ENCODE measurements at places on chromosomes 3 and 15.

- DNase-seq: no peak
Observed at GRCh38 chr15:71654042-71654719, 156.2 kb upstream of the NR2E3 start.

DNA sequence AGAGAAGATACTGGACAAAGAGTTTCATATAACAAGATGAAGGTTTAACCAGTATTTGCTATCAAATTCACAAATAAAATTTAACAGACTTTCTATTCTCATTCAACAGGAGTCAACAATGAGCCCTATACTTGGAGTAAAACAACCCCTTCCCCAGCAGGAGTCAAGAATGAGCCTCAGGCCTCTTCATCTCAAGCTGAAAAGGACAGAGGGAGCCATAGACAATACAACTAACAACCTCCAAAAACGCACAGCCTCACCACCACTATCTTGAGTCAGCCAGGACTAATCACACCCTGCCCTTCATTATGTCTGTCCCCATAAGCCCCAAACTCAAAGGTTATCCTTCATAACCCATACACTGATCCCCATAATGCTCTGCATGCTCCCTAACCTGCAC is 36.4 kb downstream of the ETFA start:
- no peak for DNase-seq

DNA sequence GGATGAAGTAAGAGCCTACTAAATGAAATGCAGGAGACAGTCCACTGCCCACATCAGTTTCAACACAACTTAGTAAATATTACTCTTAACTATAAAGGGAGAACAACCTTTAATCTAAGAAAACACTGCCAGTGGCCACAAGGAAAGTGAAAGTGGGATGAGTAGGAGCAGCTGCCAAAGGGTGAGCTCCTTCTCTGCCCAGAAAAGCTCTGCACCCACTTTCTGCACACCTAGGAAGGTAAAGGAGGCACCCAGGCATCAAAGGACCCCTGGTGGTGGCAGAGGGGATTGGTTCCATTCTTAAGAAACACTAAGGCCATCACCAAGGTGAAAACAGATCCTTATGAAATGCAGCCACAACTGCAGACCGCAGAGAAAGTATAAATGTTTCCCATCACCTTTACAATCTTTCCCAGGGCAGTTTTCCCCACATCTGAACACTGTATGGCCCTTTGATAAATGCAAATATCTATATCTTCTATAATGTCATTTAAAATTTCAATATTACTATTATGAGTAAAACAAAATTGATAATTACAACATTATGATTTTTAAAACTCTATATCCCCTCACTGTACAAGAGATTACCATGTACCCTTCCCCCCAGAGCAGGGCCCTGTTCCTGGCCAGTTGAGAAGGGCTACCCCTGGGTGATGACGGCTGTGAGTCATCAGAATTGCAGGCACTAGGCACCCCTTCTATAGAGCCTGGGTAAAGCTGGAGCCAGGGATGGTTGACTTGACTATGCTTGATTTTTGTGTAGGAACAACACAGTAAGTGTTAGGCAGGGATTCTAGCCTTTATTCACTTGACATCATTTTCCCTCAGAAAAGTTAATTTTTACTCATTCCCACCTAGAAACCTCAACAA is 92.0 kb downstream of the SNRK start:
- peak; percentile 61 for DNase-seq

DNA sequence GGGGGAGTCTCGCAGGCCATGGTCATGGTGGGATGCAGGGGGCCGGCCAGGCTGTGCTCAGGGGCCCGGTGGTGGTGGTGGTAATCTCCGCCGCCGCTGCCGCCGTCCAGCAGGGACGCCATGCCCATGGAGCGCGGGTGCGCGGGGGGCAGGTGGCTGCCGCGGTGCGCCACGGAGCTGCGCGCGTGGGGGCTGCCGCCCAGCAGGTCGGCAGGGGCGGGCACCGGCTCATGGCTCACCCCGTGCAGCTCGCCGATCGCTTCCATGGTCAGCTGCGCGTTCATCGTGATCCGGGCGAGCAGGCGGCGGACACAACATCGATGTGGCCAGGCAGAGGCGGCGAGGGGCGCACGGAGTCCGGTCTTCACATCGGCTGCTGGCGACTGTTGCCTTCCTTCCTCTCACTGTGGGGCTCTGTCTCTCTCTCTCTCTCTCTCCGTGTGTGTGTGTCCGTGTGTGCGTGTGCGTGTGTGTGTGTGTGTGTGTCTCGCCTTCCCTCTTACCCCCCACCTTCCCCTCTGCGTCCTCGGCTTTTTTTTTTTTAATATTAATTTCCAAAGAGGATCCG is 451 bp downstream of the ONECUT1 start:
- DNase-seq: no peak

DNA sequence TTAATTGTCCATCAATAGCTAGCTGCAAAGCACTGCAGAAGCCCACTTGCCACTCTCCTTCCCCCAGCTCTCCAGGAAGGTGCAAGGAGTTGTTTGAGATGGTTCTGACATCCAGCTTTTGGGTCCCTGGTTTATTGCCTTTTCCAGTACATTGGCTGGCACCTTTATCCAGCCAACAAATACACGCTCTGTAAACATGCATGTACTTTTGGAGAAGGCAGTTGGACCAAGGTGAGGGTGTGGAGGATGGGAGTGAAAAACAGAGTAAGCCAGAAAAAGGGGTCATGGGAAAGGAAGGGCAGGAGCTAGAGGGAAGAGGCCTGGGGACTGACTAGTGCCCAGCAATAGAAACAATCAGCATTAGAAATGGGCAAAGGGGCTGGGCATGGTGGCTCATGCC is 102.7 kb downstream of the CGNL1 start:
- no peak for DNase-seq

- DNase-seq: no peak
Observed at GRCh38 chr3:141227752-141228151, 3.9 kb upstream of the PXYLP1 start.

DNA sequence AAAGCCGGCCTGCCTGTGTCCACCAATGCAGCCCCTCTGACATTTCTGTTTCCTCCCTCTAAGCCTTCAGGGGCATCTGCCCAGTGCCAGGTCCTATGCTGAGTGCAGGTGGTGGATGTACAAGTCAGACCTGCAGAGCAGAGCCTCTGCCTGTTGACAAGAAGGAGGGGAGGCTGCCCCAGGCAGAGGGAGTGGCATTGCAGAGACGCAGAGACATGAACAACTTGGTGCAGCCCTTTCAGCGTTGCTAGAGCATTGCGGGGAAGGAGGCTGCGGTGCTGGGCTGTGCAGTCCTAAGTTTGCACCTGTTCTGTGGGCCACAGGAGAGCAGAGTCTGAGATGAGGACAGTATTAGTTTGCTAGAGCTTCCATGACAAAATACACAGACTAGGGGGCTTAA is 65.2 kb downstream of the LSM3 start:
- DNase-seq: no peak

GRCh38 chr3:53719796-53720195 is 126.4 kb downstream of the CHDH start:
- no peak for DNase-seq

- DNase-seq: no peak
Observed at GRCh38 chr3:146513386-146514051, 30.9 kb downstream of the PLSCR1 start.

Data from activated T-cell treated with anti-CD3 and anti-CD28 coated beads for 1 hour (primary cell).